ENCODE measurements at places on chromosomes 11 and 22. TPM values are rescaled to one million over a fixed set of nuclear protein-coding genes. Genes with fewer than 3 reads are reported as not detected.

- ATAC-seq, result no peak
Observed at GRCh38 chr11:6269994-6270393, 10.4 kb downstream of the CCKBR start.

- no peak for ATAC-seq
Observed at GRCh38 chr22:47328550-47329243, 566.2 kb downstream of the TBC1D22A start.

DNA sequence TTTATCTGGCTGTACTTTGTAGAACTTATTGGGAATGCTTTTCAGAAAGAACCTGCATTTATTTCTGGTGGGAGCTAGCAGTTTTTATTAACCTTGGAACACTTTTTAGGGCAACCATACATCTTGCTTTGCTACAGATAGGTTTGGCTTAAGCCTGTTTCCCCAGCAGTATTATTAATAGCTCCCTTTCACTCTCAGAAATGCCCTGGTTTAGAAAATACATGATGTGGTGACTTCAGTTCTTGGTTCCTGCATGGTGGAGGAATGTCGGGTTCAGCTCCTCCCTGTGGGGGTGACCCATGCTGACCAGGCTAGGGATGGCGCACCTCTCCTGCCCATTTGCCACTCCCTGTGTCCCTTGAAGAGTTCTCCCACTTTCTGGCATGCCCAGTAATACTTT is 28.2 kb downstream of the ZBED4 start:
- ATAC-seq, result no peak

- ATAC-seq, result no peak
Observed at GRCh38 chr11:3194016-3194816, 24.4 kb downstream of the MRGPRG start.

DNA sequence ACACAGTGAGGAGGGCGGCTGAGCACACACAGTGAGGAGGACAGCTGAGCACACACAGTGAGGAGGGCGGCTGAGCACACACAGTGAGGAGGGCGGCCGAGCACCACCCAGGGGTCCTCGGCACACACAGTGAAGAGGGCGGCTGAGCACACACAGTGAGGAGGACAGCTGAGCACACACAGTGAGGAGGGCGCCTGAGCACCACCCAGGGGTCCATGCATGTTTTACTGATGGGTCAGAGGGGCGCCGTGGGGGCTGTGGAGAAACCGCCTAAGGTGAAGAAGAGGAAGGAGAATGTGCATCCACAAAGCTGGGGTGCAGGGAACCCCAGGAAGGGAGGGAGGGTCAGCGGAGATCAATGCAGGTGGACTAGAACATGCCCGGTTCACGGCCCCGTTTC is 461.8 kb downstream of the BRD1 start:
- no peak for ATAC-seq

DNA sequence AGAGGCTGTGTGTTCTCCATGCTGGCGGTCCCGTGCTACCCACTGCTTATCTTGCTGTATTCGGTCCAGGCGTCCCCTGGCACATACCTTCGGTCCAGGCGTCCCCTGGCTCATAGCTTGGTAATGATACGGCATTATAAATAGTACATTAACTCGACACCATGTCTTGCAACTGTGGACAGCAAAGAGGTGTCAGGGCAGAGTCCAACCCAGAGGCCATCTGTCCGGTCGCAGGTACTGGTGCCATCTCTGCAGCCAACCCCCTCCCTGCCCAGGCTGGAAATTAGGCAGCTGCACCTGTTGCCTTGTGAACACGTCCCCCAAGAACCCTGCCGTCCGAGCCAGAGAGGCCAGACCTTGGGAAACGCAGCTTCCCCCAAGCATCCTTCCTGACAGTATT is 634.3 kb downstream of the BRD1 start:
- no peak for ATAC-seq

- ATAC-seq, result no peak
Observed at GRCh38 chr11:61352038-61352437, 9.6 kb downstream of the CYB561A3 start.

- peak; percentile 43 for ATAC-seq
Observed at GRCh38 chr22:27918341-27919221, 475 bp downstream of the PITPNB start.

DNA sequence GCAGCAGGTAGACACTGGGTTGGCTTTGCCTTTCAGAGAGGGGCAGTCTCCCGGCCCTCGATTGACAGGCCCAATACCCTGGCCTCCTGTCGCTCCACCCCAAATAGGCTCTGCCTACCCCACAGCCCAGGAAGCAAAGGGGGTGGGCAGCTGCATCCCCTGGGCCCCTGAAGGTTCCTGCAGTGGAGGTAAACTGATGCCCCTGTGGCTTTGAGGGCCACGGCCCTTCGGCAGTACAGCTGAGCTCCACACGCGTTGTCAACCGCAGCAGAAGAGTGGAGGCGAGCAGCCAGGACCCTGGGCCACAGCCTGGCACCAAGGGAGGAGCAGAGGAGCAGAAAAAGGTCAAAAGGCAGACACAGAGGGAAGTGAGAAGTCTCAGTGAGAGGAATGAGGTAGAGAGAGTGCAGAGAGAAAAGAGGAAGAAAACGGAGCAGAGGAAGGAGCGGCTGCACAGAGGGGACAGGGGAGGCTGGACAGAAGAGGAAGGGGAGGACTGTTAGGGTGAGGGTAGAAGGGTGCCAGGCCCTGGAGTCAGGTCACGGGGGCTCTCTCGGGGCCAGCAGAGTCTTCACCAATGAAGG is 64.0 kb downstream of the SLC22A12 start:
- ATAC-seq, result no peak

DNA sequence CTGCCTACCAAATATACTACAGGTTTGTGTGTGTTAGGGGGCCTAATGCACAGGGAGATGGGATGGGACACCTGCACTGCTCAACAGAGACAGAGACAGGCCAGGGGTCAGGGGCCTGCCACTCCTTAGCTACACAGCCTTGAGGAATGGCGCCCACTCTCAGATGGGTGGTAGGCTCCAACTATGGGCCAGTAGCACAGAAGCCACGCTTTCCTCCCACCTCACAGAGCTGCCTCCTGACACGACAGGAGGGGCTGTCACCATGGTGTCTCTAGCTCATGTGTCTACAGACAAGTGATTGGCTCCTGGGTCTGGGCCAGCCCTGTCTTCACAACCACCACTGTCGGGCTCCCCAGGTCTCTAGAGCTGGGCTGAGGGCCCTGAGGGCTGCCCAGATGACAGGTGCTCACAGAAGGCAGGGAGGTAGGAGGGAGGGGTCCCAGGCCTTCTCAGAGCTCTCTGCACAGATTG is 81.8 kb downstream of the DGCR2 start:
- no peak for ATAC-seq

TSSK2 gene
- not detected for total RNA-seq

BATF2 gene
- 0.37 TPM for total RNA-seq

MICAL3 gene
- total RNA-seq, result 28.7 TPM

NLRP10 gene
- total RNA-seq, result not detected

GAL gene
- 0.66 TPM for total RNA-seq

DNA sequence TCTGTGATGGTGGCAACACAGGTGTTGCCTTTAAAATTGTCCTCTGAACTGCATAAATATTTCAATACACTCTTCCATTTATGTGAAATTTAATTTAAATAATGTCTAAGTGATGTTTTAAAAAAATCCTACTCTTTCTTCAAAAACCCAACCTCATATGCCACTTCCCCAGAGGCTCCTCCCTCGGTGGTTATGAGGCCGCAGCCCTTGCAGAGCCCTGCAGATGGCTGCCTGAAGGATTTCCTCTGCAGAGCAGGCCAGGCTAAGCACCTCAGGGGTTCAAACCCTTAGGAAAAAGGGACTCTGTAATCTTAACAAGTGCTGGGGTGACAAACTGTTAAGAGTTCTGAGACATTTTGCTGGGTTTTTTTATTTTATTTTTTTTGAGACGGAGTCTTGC is 25.2 kb downstream of the MORC2 start:
- peak; percentile 36 for ATAC-seq

CYP2D6 gene
- 5.5 TPM for total RNA-seq

CECR2 gene
- 0.19 TPM for total RNA-seq

DNA sequence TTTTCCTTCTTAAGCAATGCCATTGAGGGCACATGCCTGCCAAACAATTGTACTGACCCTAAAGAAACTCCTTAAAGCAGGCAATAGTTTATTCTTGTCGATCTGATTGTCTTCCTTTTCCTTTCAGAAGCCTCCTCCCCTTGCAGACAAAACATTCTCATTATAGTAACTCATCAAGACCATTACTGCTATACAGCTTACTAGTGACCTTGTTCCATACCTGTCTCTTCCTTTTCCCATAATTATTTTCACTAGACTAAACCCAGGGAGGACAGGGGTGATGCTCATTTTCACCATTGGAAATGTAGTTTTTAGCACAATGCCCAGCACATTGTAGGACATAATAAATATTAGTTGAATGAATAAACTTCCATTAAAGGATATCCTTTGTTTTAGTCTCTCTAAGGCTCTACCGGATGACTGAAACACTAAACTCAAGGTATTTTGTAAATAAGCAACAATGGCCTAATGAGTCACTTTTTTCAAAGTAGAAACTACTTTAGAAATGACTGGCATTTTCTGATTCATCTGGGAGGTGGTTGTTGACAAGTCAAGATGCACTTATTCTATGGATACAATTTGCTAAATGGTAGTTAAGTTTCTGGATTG is 9.3 kb upstream of the MSANTD4 start:
- ATAC-seq, result peak; percentile 90

DNA sequence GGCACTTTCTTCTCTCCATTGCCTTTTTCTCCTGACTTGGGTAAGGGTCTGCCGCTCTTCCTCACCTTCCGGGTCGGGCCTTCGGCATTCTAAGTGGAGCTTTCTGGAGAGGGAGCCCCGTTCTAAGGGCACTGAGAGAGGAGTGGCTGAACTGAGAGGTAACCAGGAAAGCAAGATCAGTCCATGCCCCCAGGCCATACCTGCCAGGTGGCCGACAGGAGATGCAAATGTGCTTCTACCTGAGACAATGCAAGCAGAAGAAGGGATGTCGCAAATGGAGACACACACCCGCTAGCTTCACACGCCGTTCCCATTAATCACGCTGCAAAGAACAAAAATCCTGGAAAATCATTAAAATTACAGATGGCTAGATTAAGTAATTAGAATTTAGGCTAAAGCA is 156.4 kb upstream of the TBCEL start:
- no peak for ATAC-seq

- ATAC-seq, result no peak
Observed at GRCh38 chr22:16963189-16963945, 44.7 kb downstream of the GAB4 start.

OR51I1 gene
- not detected for total RNA-seq

DNA sequence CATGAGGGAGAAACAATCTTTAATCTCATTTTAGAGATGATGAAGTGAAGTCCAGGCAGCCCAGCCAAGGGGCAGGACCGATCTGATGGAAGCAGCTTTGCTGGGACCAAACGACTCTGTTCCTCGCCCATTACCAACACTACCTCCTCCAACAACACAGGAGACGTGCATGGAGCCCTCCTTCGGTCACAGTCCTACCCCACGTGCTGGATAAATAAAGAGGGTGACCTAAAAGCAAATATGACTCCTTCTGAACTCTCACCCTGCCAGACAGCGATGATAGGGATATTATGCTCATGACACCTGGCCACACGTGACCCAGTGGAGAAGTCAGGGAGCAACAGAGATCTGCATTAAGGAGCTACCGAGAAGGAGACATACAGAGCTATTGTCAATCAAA is 26.0 kb downstream of the SCGB1A1 start:
- no peak for ATAC-seq

DNA sequence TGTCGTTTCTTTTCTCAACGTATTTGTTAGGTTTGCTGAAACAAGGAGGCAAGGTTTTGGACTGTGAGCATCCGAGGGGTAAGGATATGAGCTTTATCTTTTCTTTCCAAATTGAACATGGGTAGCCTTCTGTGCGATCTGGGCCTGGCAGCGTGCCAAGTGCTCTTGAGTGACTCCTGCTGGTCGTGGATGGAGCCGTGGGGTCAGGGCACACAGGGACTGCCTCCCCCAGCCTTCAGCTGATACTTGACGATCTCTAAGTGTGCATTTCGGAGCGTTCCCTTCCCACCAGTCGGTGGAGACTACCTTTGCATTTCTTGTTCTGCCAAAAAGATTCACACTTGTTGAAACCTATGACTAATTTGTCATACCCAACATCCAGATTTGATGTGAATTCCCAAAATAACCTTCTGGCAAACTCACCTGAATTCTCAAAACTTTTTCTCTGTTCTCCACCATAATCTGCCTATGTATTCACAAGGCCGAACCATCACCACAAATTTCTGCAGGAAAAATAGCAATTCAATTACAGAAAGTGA is 40.1 kb upstream of the CLMP start:
- ATAC-seq, result no peak

DNA sequence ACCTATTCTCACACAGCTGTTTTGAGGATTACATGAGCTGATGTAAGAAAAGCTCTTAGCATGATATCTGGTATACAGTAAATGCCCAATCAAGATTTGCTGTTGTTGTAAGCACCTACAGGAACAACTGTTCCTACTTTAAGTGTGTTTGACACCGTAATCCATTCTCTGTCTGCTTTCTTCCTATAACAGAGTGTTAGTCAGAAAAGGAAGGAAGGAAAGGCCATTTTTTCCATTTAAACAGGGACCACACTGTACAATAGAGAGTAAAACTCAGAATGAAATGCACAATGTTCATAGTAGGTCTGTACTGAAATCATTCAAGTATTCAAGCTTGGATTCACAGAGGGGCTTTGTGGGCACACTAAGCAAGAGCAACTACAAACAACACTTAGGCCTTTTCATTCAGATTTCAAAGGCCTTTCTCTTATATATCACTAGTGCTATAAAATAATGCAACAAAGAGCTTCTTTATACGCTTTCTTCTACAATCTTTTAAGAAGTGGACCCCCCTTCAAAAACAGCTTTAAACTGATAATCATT is 21.5 kb downstream of the MTCH2 start:
- no peak for ATAC-seq

DNA sequence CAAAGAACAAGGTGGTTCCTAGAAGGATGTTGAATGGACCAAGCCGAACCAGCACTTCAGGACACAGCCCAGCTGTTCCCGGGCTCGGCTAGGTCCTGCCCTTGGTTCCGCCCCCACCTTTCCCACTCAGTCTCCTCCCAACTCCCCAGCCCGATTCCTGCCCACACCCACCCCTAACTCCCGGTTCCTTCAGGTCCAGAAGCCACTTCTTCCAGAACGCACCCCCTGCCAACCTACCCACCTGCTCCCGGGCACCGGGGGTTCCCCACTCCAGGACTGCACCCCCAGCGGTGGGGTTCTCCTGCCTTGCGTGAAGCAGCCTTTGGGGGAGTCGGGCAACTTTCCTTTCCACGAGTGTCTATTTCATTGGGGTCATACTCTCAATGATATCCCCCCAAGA is 30.7 kb downstream of the CERK start:
- ATAC-seq, result no peak

GRCh38 chr22:40685406-40685805 is 6.1 kb downstream of the MCHR1 start:
- ATAC-seq, result no peak

PIWIL4 gene
- 1.1 TPM for total RNA-seq
